ENCODE measurements at places on chromosomes 5 and 9. TPM values are rescaled to one million over a fixed set of nuclear protein-coding genes. Genes with fewer than 3 reads are reported as not detected.

DNA sequence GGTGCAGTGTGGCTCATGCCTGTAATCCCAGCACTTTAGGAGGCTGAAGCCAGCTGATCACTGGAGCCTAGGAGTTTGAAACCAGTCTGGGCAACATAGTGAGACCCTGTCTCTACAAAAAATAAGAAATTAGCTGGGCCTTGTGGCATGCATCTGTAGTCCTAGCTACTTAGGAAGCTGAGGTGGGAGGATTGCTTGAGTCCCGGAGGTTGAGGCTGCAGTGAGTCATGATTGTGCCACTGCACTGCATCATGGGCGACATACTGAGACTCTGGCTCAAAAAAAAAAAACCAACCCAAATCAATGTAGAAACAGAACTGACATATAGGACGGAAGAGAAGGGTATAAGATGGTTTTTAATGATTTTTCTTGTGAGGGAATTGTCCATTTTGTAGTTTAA is 27.7 kb downstream of the G3BP1 start:
- no peak for DNase-seq

GRCh38 chr9:134212809-134213507 is 48.6 kb upstream of the RNU6ATAC start:
- no peak for DNase-seq

DNA sequence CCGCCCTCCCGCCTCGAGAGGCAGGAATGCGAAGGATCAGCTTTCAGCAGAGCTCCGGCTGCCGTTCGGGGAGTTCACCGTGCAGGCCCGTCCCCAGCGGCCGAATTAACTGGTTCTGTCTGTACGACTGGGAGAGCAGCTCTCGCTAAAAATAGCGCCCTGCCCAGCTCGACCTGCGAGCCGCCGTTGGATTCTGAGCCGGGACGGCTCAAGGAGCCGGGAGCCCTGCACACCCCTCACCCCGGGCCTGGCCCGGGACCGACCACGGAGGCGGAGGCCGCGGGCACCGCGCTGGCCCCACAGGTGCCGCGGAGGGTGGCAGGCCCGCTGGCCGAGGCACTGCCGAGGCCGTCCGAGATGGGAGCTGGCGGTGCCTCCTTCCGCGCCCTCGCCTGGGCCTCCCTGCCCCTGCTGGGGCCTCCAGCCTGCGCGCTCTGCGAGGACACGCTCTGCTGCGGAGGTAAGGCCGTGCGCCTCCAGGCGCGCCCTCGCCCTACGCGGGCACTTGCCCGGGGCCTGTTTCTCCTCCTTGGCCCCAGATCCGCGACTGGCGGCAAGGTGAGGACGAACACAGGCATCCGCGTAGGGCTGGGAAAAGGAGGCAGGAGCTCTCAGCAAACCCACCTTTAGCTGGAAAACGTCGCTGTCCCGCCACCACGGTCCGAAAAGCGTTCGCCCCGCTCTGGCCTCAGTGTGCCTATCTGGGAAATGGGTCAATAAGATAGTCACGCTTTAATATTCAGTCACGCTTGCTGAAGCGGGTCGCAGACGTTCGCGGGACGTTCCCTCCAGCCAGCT is 53.1 kb upstream of the DAB2IP start:
- DNase-seq = no peak

DNA sequence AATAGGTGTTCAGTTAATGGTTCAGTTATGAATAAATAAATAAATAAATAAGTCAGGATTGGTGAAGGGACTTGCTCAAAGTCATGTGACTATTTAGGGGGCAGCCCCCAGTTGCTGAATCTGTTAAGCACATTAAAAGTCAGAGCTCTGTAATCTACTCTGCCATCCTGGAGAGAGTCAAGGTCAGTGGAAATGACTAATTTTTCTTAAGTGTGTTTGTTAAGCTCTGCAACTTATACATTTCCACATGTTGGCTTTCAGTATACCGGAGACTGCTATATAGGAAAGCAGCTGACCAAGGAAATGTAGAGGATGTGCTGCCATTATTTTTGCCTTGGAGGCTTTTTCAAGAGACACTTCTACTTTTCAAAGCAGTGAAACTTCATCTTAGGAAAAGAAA is 57.9 kb downstream of the KIAA1958 start:
- DNase-seq = no peak

DNA sequence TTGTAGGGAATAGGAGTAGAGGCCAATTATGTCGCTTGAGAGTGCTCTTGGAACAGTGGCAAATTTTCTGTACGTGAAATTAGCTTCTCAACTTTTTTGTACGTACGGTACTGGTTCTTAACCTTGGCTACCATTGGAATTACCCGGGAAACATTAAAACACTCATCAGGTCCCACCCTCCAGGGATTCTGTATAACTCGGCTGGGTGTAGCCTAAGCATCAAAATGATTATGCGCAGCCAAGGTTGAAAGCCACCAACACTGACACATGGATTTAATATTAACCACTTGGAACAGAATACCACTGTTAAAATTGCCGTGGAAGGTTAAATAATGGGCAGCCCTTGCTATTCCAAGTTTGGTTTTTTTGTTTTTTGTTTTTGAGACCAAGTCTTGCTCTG is 17.4 kb downstream of the DNAJA1 start:
- no peak for DNase-seq

- no peak for DNase-seq
Measured at GRCh38 chr9:127977884-127978647, 2.7 kb downstream of the EEIG1 start.

GRCh38 chr5:66558560-66558959 is 37.6 kb upstream of the MAST4 start:
- no peak for DNase-seq

GRCh38 chr5:123776761-123777160 is 264.8 kb downstream of the CSNK1G3 start:
- no peak for DNase-seq

GRCh38 chr5:1806974-1807373 is 5.8 kb downstream of the NDUFS6 start:
- DNase-seq = no peak

DNA sequence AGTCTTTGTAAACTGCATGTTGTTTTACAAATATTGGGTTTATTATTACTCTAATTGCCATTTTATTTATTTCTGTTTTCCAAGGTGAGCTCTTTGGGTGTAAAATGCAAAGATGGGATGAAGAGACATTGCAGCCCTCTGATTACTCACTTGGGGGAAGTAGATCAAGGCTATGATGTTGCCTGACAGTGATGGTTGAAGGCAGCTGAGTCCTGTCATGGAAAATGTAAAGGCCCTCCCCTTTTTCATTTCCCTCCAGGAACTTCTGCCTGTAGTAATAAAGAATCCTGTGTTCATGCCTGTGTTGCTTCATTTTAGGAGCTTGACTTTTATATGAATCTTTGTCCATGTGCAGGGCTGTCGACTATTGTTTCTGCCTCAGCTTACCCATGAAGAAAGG is 605.4 kb upstream of the CLINT1 start:
- DNase-seq = no peak

GRCh38 chr9:133403766-133404453 is 13.9 kb downstream of the REXO4 start:
- DNase-seq = peak; percentile 21

- DNase-seq = no peak
Measured at GRCh38 chr5:123943151-123943550, 431.2 kb downstream of the CSNK1G3 start.

- DNase-seq = no peak
Measured at GRCh38 chr9:126388964-126389708, 62.5 kb downstream of the MVB12B start.

- DNase-seq = peak; percentile 32
Measured at GRCh38 chr9:38713426-38713825, 6.5 kb downstream of the FAM240B start.

DNA sequence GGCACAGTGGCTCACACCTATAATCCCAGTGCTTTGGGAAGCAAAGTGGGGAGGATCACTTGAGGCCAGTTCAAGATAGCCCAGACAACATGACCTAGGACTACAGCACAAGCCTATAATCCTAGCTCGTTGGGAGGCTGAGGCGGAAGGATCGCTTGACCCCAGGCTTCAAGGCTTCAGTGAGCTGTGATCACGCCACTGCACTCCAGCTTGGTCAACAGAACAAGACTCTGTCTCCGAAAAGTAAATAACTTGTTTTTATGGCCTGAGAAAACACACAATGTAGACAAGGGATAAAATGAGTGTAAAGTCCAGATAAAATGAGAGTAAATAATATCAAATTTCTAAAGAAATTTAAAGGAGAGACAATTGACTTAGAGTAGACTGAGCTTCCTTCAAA is 26.3 kb downstream of the SHLD3 start:
- no peak for DNase-seq

DNA sequence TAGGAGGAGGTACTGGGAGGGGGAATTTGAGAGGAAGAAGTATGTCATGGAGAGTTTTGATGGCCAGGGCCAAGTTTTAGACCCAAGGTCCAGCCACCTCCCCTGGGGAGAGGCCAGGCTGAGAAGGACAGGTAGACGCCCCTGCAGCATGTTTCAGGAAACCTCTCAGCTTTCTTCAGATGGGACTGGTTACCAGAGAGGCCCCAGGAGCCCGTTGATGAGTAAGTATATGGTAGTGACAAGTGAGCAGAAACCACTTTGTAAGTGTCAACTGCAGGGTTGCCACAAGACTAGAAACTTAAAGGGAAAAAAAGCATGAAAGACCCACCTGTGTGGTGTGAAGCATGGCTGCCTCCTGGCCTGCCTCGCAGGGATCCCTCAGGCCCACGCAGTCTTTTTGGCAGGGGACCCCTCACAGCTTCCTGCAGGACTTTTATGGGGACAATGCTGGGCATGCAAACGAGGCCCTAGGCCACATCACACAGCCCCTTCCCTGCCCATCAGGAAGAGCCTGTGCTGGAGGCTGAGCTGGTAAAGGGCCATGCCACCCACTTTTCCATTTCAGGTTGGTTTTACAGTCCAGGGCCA is 255.9 kb downstream of the FSTL4 start:
- no peak for DNase-seq

DNA sequence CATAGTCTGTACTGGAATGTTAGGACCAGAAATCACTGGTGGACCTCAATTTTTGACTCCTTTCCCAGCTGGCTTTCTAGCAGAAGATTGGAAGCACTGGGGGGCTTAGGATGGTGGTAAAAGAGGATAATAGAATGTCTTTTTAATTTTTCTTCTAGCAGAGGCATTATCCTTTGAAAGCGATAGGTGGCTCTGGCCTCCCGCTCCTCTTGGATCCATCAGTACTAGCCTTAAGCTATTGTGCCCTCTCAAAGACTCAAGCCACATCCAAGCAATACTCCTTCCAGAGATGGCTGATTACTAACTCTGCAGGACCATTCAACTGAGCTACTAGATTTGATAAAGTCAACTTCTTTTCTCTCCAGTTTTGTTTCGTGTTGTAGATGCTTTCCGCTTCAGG is 610.6 kb downstream of the CDH12 start:
- DNase-seq = no peak

DNA sequence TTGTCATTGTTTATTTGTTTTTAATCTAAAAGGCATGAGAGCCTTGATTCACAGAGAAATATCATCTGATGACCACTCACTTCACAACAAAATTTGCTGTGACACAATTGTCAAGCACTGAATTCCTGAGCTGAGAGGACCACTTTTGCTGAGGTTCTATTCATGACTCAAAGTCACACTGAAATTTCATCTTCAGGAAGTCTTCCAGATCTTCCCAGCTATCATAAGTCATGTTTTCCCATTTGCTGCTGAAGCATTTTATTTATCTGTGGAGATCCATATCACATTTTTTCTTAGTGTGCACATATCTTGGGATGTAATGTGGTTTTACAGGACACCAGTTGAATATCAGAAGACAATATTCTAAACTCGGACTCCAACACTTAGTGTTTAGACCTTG is 255.1 kb upstream of the TRIM32 start:
- no peak for DNase-seq

DNA sequence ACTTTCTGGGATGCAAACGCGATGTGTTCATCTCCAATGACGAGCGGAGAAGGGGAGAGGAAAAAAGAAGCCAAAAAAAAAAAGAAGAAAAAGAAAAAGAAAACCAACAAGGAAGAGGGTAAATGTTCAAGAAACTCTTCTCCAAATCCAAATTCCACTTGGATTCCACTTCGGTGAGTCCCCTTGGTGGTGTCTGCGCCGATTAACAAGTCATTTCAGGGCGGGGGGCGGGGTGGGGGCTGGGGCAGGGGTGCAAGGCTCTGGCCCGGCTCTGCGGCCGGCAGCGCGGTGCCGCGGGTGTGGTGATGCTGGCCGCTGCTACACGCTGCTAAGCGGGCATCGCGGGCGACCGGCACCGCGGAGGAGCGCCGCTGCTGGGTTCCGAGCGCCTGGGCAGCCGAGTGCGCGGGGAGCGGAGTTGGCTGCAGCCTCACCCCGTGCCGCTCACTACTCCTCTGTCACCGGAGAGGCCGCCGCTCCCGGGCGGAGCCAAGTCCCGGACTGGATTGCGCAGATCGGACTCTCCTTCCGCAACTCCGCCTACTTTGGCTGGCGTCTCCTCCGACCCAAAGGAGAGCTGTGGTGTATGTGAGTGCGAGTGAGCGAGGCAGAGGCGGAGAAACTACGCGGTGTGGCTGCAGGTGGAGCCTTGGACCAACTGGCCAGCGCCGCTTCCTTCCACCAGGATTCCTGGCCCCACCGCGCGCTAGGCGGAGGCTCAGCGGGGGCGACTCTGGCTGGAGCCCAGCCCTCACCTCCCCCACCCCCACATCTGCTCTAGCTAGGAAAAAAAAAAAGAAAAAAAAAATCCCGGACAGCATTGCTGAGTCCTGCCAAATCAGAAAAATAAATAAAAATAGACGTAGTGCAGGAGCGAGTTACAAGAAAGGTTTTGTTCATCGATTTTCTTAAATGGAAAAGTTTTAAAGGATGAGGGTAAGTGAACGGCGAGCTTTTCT is at the start of gene SEMA6A:
Gene SEMA6A, minus strand, starts transcription at position 457 of the 959 bp plus-strand sequence. CDS start 69,879 bp downstream, outside the sequence.
- DNase-seq = peak; percentile 82

GRCh38 chr5:12526113-12526512 is 621.9 kb upstream of the CTNND2 start:
- DNase-seq = no peak

Gene AMBP
- total RNA-seq = 1.1 TPM

Gene SPATA31D3
- total RNA-seq = not detected

Gene ANGPTL2
- not detected for total RNA-seq

Gene STPG3
- total RNA-seq = not detected

Gene TXNDC8
- not detected for total RNA-seq

Gene CER1
- total RNA-seq = not detected

Gene SPATA31D4
- total RNA-seq = not detected

Gene FOXI1
- not detected for total RNA-seq

Gene FOXD4
- 0.14 TPM for total RNA-seq

Gene BTNL8
- total RNA-seq = 0.32 TPM

Gene S100Z
- not detected for total RNA-seq

Gene FAM219A
- 9.3 TPM for total RNA-seq
